ENCODE measurements at places on chromosomes 5 and 9. TPM values are rescaled to one million over a fixed set of nuclear protein-coding genes. Genes with fewer than 3 reads are reported as not detected.

The IL7R gene
- total RNA-seq, result 7.3 TPM

The WDR38 gene
- not detected for total RNA-seq

The AGPAT2 gene
- total RNA-seq, result 56.8 TPM

The NTMT1 gene
- 59.9 TPM for total RNA-seq

The GRM6 gene
- not detected for total RNA-seq

The COL5A1 gene
- 11.1 TPM for total RNA-seq

The ZBTB43 gene
- 7.0 TPM for total RNA-seq

The GPR151 gene
- not detected for total RNA-seq

The NUTM2F gene
- not detected for total RNA-seq

The SLC4A9 gene
- total RNA-seq, result not detected

The GZMA gene
- total RNA-seq, result not detected

The MEF2C gene
- total RNA-seq, result 6.4 TPM

The GFI1B gene
- total RNA-seq, result not detected

The CDO1 gene
- total RNA-seq, result 0.98 TPM

The RMRP gene
- total RNA-seq, result 24,429 TPM

The CCDC112 gene
- total RNA-seq, result 15.2 TPM

The SPINK6 gene
- total RNA-seq, result not detected

The FAM120AOS gene
- total RNA-seq, result 39.4 TPM

The CDH18 gene
- total RNA-seq, result 0.30 TPM

The ZNF354C gene
- 3.2 TPM for total RNA-seq

The PCDHA1 gene
- total RNA-seq, result 2.5 TPM

The ANXA2R gene
- 2.8 TPM for total RNA-seq

All from A375 (cell line).